T-helper 1 cell (primary cell): ENCODE measurements at places on chromosomes 11 and 22.
A peak's percentile ranks its signal among the peaks of the same experiment; 100 is the strongest.

DNA sequence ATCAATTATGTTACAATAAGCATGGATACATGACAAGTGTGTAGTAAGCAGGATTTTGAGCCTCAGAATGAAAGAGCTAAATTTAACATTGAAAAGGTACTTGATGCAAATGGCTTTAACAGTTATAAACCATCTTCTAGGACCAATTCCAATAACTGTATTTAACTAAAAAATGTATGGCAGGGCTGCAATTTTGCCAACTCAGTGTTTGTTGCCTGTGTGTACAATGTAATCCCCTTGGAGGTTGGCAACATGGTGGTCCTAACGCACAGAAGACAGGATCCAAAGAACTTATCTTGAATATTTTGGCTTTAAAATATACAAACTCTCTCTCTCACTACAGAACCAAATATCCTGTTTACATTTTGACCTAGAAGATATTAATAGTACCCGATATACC is 2314.1 kb downstream of the LRRC4C start:
- no peak for DNase-seq

DNA sequence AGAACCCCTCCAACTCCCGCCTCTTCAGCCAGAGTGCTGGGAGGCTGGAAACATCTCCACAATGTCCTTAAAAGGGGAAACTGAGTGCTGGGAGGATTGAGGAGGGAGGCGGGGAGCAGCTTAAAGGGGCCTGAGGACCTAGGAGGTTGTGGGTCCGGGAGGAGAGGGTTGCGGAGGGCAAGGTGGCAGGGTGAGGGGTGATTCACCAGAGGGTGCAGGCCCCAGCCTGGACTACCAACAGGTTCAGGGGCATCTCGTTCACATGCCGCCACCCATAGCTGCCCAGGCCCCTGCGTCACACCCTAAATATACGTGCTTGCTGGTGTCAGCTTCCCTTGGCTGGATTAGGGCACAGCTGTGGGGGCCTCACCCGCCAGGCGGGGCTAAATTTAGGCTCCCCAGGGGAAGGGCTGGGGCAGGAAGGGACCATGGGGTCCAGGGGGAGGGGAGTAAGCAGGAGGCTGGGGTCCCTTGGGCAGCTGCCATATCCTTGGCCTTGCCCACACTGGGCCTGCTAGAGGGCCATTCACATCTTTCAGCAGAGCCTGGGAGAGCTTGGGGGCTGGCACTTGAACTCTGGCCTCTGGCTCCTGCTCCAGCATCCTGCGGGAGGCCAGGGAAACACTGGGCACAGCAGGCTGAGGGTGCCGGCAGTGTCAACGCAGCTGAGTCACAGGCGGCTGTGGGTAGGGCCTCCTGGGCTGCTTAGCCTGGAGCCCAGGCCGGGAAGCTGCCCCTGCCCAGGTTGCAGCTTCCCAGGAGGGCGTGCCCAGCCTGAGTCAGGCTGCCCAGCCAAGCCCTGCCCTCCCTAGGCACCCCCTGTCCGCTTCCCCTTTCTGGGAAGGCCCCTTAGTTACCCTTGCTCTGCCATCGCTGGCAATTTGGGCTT is 1.3 kb downstream of the EHBP1L1 start:
- peak; percentile 26 for DNase-seq

DNA sequence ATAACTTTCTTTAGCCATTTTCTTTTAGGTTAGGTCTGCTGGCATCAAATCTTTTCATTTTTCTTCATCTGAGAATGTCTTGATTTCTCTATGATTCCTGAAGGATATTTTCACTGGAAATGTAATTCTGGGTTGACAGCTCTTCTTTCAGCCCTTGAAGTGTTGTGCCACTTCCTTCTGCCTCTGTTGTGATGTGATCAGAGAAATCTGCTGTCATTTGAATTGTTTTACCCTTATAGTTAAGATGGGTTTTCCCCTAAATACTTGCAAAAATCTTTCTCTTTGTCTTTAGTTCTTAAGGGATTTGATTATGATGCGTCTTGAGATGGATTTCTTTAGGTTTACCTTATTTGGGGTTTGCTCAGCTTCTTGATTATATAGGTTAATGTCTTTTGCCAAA is 23.0 kb downstream of the USP47 start:
- DNase-seq: no peak

- DNase-seq: no peak
Measured at GRCh38 chr11:100296051-100296679, 390.9 kb upstream of the ARHGAP42 start.

DNA sequence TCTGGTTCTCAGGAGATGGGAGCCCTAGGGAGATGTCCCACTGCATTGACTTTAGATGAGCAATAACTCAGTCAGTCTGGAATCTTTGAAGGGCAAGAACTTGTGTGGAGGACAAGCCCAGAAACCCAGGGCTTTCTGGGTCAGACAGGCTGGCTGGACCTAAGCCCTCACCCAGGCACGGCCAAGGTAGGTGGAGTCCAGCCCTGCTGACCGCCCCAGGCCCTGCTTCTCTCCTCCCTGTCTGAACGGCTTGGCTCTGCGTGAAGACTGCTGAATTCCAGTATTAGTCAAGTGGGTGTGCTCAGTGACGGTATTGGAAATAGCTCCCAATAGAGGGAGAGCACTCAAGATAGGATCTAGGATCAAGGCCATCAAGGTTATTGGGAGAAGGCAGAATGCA is 6.1 kb downstream of the CXCR5 start:
- no peak for DNase-seq

DNA sequence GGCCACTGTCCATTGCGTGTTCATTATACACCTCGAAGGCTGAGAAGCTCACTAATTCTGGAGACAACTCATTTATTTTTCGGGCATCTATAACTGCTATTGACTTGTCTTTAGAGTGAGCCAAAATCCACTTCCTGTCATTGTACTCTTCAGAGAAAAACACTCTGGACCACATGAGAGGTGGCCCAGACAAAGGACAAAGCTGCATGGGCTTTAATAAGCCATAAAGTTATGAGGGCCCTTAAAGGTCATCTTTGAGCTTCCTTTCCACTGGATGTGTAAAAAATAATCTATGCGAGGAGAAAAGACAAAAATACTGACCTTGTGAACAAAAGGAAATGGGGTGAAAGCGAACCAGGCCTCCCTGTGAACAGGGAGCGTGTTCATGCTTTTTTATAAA is 63.5 kb upstream of the ZC3H12C start:
- no peak for DNase-seq

GRCh38 chr11:108754901-108755625 is 90.2 kb downstream of the DDX10 start:
- DNase-seq: no peak

- DNase-seq: no peak
Measured at GRCh38 chr11:59218893-59219292, 6.2 kb upstream of the MPEG1 start.

GRCh38 chr11:33027846-33028536 is 11.4 kb upstream of the TCP11L1 start:
- DNase-seq: no peak

DNA sequence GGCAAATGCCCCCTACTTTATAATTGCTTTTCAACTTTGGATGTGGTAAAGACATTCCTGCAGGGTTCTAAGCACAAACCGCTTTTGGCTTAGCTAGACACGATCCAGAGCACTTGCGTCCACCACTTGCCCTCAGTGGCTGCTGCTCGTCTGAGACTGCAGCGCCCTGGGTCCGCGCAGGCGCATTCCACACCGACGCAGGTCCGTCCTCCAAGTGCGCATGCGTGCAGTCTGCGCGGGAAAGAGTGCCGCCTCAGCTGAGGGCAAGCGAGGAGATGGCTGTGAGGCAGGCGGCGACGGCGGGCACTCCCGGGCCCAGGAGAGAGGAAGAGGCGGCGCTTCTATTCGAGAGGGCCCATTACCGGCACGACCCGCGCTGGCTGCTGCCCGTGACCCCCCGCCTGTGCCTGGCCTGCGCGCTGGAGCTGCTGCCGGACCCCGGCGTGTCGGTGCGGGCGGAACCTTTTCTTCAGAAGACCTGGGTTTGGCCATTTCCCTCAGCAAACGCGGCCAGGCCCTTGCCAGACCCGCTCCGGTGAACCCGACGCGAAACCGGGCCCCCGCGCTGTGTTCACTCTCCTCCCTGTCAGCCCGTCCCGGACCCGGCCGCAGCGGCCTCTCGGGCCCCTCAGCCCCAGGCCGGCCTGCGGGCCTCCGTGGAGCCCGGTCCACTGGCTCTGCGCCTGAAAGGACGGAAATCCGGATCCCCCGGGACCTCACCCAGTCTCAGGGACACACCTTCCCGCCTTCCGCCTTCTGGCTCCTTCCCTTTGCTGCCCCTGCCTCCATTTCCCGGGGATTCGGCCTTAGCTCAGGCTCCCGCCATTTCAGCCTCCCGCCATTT is at the start of gene MEI1:
TSS of gene MEI1 (plus strand) at position 240 of the 844 bp plus-strand sequence. CDS start at position 276, 36 bp downstream.
- peak; percentile 86 for DNase-seq

DNA sequence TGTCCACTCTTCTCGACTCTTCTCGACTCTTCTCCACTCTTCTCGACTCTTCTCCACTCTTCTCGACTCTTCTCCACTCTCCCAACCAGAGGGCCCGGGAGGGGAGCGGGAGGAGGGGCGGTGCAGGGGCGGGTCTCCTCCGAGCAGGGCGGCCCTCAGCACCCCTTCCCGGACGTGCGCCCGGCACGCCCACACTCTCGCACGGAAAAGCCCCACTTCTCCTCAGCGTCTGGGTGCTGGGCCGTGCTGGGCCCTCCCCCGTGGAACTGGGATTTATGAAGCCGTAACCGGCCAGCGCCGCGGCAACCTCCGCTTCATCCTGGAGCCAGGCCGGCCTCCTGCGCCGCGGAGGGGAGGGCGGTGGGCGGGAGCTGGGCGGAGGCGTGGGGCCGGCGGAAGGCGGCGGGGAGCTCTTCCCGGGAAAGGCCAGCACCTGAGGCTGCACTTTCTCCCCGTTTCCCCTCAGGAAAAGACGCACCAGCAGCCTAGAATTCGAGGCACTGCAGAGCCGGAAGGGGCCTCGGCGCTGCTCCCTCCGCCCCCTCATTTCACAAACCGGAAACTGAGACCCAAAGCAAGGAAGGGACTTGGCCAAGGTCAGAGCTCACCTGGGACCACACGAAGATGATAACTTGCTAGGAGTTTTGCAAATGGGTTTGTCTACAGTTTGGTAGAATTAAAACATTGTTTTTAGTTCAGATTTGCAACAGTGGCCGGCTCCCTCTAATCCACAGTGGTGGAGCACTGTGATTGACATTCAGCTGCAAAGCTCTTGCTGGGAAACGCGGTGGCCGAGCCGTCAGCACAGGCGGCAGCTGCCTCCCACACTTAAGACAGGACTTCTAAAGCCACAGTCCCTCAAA is 31.6 kb upstream of the JAM3 start:
- DNase-seq: peak; percentile 56

DNA sequence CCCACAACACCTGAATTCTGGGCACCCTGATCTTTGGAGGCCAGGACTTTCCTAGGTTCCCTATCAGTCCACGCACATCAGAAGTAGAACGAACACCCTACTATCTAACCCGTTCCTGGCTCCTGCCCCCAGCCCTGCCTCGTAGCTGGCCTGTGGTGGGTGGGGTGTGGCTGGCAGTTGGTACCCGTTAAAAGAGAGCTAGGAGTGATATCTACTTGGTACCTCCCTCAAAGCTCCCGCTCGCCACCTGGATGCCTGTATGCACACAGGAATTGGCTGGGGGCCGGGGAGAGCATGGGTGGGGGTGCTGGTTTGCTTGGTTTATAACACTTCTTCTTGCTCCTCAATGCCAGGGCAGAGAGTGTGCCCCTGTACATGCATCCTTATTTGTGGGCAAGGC is 14.0 kb upstream of the NECTIN1 start:
- no peak for DNase-seq

DNA sequence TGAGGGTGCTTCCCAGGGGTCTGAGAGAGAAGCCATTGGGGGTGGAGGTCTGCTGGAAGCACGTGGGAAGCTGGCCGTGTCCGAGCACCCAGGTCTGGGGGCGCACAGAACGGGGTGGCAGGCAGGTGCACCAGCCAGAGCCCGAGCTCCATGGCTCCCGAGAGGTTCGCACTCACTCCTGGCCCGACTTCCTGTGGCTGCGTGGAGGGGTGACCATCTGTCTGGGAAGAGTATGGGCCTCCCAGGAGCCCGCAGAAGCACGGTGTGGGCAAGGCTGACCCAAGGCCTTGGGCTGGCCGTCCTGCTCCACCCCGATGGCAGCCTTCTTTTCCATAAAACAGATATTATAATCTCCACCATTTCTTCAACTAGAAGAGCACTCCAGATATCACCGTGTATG is 256.0 kb upstream of the B3GAT1 start:
- DNase-seq: no peak

DNA sequence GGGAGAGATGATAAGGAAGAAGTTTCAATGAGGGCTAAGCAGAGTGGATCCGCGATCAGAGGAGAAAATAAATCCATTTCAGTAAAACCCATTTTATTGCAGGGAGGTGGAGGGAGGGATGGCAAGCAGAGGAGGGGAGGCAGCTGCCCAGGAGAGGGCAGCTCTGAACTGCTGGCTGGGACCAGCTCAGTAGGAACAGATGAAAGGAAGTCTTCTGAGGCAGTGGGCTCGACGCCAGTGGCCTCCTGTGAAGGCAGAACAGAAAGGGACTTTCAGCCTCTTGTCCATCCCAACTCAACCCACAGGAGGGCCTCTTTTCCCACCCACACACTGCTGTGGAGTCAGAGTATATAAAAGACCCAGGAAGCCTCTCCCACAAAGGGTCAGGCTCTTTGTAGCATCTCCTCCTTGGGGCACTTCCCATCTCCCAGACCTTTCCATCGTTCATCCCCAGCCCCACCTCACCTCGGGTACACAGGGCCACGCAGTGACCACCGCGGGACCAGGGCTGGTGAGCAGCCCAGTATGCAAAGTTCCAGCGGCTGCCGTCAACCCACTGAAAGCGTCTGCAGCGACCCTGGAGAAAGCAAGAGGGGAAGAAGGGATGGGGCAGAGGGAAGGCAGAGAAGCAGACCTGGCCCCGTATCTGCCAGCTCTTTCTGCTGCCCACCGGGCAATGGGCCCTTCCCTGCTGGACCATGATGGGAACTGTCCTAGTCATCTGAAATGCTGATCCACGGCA is 3.0 kb downstream of the PRG2 start:
- no peak for DNase-seq

GRCh38 chr11:76026281-76026680 is 180.0 kb downstream of the WNT11 start:
- DNase-seq: no peak

- no peak for DNase-seq
Measured at GRCh38 chr11:72069200-72069599, 11.1 kb downstream of the NUMA1 start.

GRCh38 chr22:33575041-33575440 is 345.2 kb downstream of the LARGE1 start:
- no peak for DNase-seq

DNA sequence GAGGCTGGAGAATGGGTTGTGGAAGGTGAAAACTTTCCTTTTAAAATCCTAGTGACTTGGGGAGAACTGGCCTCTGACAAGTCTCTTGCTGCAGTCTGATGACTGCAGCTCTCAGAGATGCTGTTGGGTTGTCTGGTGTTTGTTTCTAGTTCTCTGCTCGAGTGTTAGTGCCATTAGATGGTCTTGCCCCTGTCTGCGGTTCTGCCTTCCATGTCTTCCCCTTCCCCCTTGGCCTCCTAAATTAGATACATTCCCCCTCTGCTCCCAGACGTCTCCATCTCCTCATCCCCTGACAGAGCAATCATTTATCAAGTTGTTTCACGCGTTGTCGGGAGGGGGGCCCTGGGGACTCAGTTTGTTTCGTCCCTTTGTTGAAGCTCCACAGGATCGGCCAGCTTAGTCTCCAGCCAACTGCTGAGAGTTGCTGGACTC is 67.7 kb downstream of the CECR2 start:
- no peak for DNase-seq
